ENCODE measurements at places on chromosomes 12 and 14. TPM values are rescaled to one million over a fixed set of nuclear protein-coding genes. Genes with fewer than 3 reads are reported as not detected.

The LIMA1 gene
- 191 TPM for total RNA-seq

The STON2 gene
- 8.0 TPM for total RNA-seq

The BDKRB1 gene
- not detected for total RNA-seq

The INHBC gene
- total RNA-seq: not detected

The KLRC4 gene
- not detected for total RNA-seq

The TMPRSS12 gene
- total RNA-seq: not detected

The KRT79 gene
- total RNA-seq: 2.8 TPM

The OTOGL gene
- 0.37 TPM for total RNA-seq

The SLC6A13 gene
- total RNA-seq: 0.88 TPM

The SIX6 gene
- total RNA-seq: not detected

The MSI1 gene
- 0.37 TPM for total RNA-seq

The KRT6C gene
- total RNA-seq: not detected

The RAN gene
- 468 TPM for total RNA-seq

The BEGAIN gene
- 1.1 TPM for total RNA-seq

The CCDC196 gene
- total RNA-seq: not detected

The SSTR1 gene
- 0.74 TPM for total RNA-seq

The PRR4 gene
- 2.5 TPM for total RNA-seq

The TMEM179 gene
- total RNA-seq: not detected

The ABCC9 gene
- 52.6 TPM for total RNA-seq

The SLC10A1 gene
- not detected for total RNA-seq

The ARID2 gene
- 40.7 TPM for total RNA-seq

The KCNC2 gene
- total RNA-seq: not detected

The KHNYN gene
- 32.1 TPM for total RNA-seq

The GUCY2C gene
- total RNA-seq: not detected

DNA sequence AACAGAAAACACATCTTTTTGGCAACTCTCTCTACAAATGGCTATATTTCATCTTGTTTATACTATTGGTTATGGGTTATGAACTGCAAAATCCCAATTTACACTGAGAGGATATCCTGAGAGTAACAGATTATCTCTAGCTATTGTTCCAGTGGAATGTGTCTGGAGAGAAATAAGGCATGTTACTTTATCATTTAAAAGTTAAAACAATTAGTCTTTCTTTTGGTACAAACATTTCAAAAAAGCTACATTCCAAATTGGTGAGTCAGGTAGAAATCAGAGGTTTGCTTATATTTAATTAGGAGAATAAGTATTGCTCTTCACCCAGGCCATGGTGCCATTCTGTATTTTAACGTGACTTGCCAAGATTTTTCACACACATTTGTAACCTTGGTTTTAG lies 411.6 kb downstream of the CCER1 start:
- DNase-seq: no peak

DNA sequence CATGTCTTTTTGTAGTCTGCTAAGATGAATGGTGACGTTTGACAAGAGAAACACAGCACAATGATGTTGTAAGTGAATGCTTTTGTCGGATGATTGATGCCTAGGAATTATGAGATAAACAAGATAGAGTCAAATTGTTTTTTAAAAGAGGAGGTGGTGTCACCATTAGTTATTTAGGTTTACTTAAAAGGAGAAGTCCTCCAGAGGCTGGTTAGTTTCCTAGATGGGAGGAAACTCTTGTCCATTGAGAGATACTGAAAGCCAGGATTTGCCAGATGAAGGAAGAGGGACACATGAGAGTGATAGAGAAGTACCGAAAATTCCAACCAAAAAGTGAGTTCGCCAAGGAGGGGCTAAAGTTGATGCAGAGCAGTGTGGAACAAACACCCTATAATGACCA lies at the start of gene OR10G2:
Gene OR10G2, minus strand, starts transcription at position 101 of the 400 bp plus-strand sequence. Its CDS starts 98 bp downstream, at position 3.
- no peak for DNase-seq

DNA sequence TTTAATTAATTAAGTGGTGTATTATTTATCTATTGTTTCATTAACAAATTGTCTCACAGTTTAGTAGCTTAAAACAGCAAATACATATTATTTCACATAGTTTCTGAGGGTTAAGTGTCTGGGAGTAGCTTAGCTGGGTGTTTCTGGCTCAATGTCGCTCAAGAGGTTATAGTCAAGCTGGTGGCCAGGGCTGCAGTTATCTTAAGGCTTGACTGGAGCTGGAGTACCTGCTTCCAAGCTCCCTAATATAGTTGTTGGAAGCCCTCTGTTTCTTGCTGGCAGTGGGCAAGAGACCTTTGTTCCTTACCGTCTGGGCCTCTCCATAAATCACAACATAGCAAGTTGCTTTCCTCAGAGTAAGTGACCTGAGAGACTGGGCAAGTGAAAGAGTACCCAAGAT lies 66.6 kb downstream of the RAD51B start:
- DNase-seq: no peak

DNA sequence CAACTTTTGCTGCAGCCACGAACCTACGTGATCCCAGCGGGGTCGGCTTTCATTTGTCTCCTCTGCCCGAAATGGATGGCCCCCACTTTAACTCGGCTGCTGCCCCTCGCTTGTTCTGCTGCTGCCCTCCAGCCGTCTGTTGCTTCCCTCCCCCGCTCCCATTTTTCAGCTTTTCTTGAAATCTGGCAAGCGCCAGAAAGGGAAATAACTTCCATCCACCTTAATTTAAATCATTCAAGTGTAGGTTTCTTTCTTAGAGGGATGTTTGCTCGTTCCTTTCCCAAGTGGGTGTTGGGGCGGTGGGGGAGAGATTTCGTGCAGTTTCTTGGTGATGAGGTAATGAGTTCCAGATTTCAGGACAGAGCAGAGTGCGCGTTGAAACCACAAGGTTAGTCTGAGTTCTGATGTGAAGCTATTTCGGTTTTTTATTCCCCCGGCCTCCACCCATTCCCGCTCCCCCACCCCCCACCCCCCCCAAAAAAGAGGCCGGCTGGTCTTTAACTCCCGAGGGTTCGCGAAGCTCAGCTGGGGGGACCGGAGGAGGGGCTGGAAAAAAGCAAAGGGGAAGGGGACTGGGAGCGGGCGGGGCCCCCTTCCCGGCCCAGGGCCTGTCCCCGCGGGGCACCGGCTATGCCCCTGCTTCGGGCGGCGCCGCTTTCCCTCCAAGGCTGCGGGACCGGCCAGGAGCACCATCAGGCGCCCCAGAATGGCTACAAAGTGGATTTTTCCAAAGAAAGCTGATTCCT lies 2.2 kb upstream of the ZFP36L1 start:
- no peak for DNase-seq

- no peak for DNase-seq
These were observed 54.3 kb downstream of the DRAM1 start for GRCh38 chr12:101931498-101932326.

GRCh38 chr14:92280554-92281262 lies 42.3 kb upstream of the SLC24A4 start:
- DNase-seq: no peak

DNA sequence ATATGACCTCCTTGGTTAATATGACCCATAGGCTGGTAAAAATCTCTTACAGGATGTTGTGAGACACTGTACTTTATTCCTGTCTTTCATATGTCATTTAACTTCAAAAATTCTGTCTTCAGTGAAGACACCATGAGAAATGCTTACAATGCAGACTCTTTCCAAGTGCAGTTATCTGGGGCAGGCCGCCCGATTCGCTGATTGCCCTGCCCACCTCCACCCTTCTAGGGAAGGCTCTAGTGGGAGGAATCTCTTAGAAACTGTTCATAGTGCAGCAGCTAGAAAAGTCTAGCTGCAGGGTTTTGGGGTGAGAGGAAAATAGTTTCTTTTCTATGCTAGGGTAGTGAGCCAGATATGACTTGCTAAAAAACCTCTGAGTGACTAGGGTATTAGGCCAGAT lies 15.0 kb upstream of the CIPC start:
- DNase-seq: no peak

GRCh38 chr12:45355730-45356129 lies 139.8 kb downstream of the ANO6 start:
- DNase-seq: no peak

- no peak for DNase-seq
These were observed 25.1 kb downstream of the ASPG start for GRCh38 chr14:104110491-104111209.

DNA sequence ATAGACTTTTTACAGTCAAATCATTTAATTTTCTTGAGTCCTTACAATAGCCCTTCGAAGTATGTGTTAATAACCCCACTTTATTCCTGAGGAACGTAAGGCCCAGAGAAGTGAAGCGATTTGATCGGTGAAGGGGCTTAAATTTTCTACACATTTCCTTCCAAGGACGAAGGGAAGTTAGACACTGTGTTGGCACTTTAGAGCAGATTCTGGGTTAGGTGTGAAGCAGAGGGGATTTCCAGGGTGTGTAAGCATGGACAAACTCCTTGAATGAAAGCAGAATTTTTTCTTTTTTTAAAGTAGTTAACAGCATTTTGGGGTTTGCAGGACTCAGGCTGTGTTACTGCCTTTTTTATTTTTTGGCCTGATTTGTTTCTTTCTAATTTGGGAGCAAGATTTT lies 38.9 kb downstream of the PRORP start:
- DNase-seq: no peak

- DNase-seq: no peak
These were observed 277.9 kb downstream of the IPO8 start for GRCh38 chr12:30417697-30418231.

DNA sequence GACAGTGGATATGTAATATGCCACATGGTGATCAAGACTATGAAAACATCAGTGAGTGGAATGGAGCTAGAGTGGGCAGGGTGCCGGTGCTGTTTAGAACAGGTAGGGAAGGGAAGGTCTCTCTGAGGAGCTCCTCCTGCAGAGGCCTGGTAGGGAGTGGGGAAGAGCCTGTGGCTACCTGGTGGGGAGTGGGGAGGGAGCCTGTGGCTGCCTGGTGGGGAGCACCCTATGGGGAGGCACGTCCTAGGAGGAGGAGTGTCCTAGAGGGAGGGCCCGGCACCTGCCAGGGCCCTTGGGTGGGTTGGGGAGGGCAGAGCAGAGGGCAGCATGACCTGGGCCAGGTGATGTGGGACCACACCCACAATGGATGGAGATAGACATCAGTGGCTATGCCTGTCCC lies 122.6 kb downstream of the ADGRD1 start:
- no peak for DNase-seq

DNA sequence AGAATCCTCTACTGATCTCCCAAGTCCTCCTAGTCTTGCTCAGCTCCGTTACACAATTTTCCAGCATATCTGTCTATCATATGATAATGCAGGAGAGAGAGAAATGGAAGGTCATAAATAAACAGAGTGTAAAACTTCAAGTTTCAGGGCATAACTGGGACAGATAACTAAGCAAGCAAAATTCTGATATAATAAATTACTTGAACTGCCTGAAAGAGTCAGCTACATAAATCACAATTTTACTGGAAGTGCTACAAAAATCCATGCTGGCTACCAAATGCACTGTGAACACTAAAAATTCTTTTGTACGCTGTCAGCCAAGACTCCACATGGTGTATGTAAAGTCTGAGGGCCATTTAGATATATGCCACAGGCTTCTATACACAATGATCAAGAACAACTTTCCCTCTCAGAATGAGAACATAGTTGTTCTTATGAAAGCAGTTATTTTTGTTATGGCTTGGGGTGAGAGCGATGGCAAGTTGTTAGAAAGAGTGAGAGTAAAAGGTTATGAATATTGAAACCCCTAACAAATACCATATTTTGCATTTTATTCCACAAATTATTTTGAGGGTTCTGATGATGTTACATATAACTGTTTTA lies 41.1 kb downstream of the GRIP1 start:
- DNase-seq: no peak

DNA sequence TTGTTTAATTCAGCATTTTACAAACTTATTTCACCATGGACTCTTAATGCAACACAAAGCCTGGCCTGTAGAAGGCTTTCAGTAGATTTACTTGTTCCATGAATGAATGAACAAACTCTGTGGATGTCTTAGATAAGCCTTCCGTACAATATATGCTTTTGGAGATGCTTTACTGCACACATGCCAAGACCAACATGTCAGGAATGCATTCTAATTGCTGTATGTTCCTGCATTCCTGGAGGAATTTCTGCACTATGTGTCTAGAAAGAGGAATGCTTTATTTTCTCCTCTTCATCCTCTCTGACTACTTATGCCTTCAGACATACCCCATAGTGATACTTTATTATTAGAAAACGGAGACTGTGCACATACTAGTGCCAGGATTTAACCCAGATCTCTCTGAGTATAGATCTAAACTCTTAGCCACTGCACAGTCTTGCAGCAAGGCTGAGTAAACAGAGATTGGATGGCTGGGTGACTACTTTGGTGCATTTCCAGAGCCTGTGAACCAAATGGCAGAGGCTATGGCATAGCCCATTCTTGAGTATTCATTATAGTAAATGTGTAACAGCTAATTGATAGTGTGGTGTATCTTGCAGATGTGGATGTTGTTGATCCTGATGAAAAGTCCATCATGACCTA lies 108.2 kb downstream of the SYNE2 start:
- DNase-seq: no peak

- DNase-seq: no peak
These were observed 140.7 kb upstream of the CCDC198 start for GRCh38 chr14:57634335-57634734.

DNA sequence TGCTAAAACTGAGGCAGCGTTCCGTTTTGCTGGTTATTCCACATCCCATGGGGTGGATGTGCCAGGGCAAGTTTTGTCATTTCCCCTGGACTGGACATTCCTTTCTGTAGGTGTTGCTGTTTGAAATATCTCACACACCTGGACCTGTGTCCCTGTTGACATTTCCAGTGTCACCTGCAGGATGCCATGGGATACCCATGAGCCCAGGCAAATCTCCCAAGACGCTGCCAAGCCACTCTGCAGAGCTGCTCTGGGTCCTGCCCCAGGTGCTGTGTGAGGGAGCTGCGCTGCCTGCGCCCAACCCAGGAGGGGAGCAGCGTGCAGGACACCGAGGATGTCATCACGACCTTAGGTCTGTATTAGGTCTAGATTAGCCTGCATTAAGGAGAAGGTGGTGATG lies 5.2 kb upstream of the PACS2 start:
- DNase-seq: no peak
